Activated T-cell treated with anti-CD3 and anti-CD28 coated beads for 24 hours (primary cell): ENCODE measurements at places on chromosomes 3 and 15.
A peak's percentile ranks its signal among the peaks of the same experiment; 100 is the strongest.

GRCh38 chr15:92881211-92881754, 18.8 kb upstream of the CHD2 start:
- DNase-seq = no peak

- no peak for DNase-seq
These were observed 60.3 kb downstream of the STRIT1 start for GRCh38 chr3:155233213-155233612.

- no peak for DNase-seq
These were observed 87.7 kb downstream of the VGLL4 start for GRCh38 chr3:11555881-11556633.

DNA sequence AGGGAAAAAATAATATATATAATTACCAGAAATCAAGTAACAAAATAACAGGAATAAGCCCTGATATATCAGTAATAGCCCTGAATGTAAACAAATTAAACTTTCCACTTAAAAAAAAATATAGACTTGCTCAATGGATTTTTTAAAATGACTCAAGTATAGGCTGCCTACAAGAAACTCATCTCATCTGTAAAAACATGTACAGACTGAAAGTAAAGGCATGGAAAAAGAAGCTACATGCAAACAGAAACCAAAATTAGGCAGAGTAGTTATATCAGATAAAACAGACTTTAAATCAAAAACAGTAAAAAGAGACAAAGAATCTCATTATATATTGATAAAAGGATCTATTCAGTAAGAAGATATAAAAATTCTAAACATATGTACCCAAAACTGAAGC, 82.4 kb upstream of the STT3B start:
- no peak for DNase-seq

- no peak for DNase-seq
These were observed 9.1 kb downstream of the BCL2L10 start for GRCh38 chr15:52103217-52104207.

DNA sequence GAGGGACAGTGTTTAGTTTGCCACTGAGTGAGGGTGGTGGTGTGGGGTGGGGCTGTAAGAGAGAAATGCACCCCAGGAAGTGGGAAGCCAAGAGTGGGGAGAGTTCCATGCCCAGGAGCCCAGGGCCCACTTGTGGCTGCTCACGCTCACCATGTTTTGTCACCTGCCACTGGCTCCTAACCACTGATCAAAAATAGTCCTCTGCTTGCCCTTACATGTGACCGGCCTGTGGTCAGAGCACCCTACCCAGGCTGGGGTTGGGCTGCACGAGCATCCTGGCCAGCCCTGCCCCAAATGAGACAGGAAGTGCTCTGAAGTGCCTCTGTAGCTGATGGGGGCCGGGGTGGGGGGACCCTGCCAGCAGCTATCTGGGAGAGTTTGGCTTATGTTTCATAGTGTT, 216.3 kb downstream of the RPLP1 start:
- DNase-seq = peak; percentile 3

- no peak for DNase-seq
These were observed 49.0 kb downstream of the PBRM1 start for GRCh38 chr3:52636673-52637072.

- no peak for DNase-seq
These were observed 23.3 kb upstream of the FSTL1 start for GRCh38 chr3:120473896-120474675.

DNA sequence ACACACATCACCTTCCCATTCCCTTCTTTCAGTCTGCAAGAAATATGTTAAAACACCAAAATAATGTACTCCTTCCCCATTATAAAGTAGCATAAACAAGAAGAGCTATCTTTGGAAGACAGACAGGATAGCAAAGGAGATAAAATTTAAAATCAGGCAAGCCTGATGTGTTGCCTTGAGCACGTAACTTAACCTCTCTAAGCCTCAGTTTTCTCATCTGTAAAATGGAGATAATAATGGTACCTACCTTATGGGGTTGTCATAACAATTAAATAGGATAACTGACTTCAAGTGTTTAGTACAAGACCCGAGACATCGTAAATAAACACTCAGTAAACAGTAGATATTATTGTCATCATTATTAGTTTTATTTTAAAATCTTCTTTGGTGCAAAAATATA, 142.4 kb downstream of the NR1D2 start:
- DNase-seq = no peak

DNA sequence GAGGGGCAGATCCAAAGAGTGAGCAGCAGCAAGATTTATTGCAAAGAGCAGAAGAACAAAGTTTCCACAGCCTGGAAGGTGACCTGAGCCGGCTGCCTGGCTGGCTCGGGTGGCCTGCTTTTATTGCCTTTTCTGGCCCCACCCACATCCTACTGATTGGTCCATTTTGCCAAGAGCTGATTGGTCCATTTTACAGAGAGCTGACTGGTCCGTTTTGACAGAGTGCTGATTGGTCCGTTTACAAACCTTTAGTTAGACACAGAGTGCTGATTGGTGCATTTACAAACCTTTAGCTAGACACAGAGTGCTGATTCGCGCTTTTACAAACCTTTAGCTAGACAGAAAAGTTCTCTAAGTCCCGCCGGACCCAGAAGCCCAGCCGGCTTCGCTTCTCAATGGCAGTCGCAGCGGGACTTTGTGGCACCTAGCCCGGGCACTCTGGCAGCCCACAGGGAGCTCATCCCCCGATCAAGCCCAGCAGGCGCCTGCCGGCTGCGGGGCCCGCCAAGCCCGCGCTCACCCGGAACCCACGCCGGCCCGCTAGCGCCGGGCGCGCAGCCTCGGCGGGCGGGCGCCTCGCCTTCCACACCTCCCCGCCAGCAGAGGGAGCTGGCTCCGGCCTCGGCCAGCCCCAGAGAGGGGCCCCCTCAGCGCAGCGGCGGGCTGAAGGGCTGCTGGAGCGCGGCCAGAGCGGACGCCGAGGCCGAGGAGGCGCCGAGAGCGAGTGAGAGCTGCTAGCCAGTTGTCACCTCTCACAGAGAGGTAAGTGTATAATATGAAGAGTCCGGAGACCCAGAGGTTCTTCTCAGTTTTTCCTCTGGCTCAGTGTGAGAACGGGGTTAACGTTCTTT, 339.2 kb downstream of the CHL1 start:
- no peak for DNase-seq

GRCh38 chr3:124847051-124847450, 40.1 kb downstream of the ITGB5 start:
- DNase-seq = no peak

- no peak for DNase-seq
These were observed 34.5 kb upstream of the STIMATE start for GRCh38 chr3:52931889-52932288.

GRCh38 chr3:140570602-140571001, 107.3 kb upstream of the TRIM42 start:
- DNase-seq = no peak

GRCh38 chr15:95142531-95142930, 911.2 kb downstream of the MCTP2 start:
- DNase-seq = no peak

GRCh38 chr3:13167829-13168228, 94.6 kb upstream of the IQSEC1 start:
- no peak for DNase-seq

DNA sequence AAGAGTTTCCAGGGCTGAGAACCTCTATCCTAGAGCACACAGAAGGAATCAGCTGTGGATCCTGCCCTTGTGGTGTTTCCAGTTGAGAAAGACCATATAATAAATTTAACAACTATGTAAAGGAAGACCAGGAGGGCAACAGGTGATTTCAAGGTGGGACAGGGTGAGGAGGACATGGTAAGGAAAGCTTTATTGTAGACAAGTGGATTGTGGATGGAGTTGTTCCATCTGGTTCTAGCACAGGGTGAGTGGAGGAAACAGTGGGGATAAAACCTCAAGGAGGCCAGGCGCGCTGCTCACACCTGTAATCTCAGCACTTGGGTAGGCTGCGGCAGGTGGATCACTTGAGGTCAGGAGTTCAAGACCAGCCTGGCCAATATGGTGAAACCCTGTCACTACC, 17.1 kb downstream of the SIAH2 start:
- no peak for DNase-seq

- peak; percentile 45 for DNase-seq
These were observed 61.3 kb upstream of the LPP start for GRCh38 chr3:188092648-188093047.

DNA sequence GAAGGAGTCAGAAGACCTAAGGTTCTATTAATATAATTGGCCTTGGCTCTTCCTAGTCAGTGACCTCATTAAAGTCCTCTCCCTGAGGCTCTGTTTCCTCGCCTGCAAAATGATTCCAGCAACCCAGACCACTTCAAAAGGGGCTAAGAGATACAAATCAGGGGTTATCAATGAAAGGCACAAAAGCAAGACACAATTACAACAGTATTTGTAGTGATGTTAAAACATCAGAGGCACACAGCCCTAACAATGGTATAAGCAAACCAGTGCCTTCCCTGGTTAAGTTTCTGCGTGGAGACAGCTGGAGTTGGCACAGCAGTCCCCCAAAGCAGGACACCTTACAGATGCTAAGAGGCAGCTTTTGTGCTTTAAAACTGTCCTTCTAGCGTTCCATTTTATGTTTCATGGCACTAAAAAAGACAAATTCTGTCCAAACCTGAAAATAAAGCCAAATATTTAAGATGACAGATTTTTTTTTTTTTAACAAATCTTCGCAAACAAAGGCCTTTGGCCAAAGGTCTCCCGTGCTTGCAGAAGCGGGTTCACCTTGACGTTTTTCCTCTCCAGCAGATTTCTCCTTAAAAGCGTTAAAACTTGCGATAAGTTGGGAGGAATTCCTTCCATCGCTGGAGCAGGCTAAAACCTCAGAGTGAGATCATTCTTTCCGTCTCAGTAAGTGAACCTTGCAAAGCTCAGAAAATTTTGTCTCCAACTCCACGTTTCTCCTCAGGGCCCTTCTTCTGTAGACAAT, 999 bp downstream of the ZNF280D start:
- DNase-seq = no peak

DNA sequence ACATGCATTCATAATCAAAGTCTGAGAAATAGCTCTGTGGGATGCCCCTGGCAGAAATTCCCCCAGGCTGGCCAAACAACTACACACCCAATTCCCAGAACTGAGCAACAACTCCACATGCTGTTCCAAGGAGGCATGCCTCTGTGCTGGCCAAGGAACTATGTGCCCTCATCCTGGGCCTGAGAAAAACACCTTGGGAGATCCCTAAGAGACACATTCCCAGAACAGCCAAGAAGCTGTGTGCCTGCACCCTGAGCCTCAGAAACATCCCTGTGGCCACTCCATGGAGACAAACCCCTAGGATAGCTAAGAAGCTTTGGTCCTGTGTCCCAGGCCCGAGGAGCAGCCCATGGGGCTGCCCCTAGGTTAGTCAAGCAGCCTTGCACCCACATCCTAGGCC, 92.3 kb upstream of the MME start:
- no peak for DNase-seq

DNA sequence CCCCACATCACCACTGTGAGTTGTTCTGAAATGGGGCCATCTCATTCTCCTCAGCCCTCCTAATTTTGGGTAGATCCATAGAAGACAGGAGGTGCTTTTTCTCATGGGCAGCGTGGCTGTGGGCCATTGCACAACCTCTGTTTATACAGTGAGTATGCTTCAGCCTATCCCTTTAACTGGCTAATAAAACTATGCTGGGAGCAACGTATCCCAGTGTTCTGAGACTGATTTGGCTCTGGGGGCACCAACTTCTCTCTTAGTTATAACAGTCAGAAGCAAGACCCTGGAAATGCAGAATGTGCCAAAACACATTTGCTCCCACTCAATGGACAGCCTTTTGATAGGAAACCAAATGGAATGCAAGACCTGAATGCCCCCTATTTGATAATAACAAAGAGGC, 97.1 kb upstream of the ICE2 start:
- no peak for DNase-seq

GRCh38 chr15:77768107-77768506, 135.4 kb upstream of the LINGO1 start:
- DNase-seq = no peak

DNA sequence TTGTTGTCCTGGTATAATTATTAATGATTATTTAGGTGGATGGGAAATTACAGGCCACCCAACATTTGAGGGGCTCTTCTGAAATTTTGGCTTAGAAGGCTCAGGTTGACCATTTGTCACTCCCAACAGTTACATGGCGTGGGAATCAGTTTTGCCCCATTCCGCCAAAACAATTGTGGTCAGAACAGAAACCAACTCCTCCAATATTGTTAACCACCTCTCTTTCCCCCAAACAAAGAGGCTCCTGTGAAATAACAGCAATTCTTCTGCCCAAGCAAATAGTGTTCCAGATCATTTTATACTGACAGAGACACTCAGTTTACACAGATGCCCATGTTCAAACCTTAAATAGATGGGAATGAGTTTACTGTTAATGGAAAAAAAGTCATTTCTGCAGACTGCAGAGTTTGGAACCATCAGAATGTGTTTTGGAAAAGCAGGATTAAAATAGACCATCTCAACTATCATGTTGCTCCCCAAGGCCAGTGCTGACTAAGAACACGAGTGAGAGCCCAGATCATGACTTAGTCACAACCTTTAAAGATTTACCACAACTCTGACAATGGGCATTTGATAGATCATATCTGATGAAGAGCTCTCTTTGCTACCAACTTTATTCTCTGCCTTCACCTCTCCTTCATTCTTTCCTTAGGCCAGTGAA, 102.1 kb downstream of the DUT start:
- DNase-seq = no peak

GRCh38 chr3:48425281-48425812, 4.5 kb downstream of the PLXNB1 start:
- DNase-seq = no peak

GRCh38 chr3:113741620-113742019, 4.4 kb downstream of the NAA50 start:
- DNase-seq = no peak

DNA sequence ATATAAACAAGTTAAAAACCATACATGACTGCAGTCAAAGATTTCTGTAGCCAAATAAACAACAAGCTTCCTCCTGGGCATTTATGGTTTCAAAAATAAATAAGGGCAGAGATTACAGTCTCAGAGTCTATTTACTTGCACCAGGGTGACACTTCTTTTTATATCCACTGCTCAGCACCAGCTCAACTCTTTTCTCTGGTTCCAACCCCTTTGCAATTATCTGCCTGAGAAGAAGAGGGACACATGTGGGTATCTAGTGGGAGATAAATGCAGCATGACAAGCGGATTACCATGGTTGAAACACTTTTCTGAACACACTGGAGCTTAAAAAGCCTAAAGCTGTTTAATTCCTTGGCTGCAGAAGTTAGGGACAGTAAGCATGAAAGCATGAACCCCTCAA, 311.5 kb downstream of the CNTN3 start:
- no peak for DNase-seq

- DNase-seq = no peak
These were observed 20.2 kb downstream of the CPOX start for GRCh38 chr3:98573181-98573728.

DNA sequence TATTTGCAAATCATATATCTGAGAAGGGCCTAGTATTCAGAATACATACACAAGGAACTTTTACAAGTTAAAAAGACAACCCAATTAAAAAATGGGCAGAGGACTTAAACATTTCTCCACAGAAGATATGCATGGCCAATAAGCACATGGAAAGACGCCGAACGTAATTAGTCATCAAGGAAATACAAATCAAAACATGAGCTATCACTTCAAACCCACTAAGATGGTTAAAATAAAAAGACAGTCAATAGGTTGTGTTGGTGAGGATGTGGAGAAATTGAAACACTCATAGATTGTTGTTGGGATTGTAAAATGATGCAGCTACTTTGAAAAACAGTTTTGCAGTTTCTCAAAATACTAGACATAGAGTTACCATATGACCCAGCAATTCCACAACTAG, 61.2 kb upstream of the NEO1 start:
- no peak for DNase-seq

GRCh38 chr15:62515696-62516395, 350.8 kb upstream of the C2CD4B start:
- DNase-seq = no peak

- DNase-seq = no peak
These were observed 100.7 kb downstream of the ASB7 start for GRCh38 chr15:100703032-100703578.

GRCh38 chr3:101077361-101078011, 84.3 kb upstream of the ABI3BP start:
- DNase-seq = no peak
